ENCODE measurements at places on chromosomes 3 and 15.

DNA sequence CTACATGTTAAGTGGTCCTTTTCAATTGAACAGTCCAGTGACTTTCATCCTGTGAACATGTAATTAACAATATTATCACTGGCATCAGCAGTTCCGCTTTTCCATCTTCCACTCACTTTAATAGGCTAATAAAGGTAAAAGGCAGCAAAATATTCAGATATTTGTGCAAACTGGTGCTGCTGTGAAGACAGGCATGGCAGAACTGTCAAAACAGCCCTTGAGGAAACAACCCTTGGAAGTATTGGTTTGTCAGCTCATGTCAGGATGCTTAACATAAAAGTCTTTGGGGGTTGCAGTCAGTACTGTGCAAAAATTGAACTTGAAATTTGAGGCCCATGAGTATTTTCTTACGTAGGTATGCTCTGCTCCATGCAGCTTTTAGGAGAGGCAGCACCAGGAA is 72.0 kb upstream of the CMTM7 start:
- DNase-seq: no peak

GRCh38 chr3:89104499-89104898 is 2.9 kb upstream of the EPHA3 start:
- no peak for DNase-seq

- no peak for DNase-seq
These were observed 95.6 kb downstream of the FBLN2 start for GRCh38 chr3:13644341-13645117.

DNA sequence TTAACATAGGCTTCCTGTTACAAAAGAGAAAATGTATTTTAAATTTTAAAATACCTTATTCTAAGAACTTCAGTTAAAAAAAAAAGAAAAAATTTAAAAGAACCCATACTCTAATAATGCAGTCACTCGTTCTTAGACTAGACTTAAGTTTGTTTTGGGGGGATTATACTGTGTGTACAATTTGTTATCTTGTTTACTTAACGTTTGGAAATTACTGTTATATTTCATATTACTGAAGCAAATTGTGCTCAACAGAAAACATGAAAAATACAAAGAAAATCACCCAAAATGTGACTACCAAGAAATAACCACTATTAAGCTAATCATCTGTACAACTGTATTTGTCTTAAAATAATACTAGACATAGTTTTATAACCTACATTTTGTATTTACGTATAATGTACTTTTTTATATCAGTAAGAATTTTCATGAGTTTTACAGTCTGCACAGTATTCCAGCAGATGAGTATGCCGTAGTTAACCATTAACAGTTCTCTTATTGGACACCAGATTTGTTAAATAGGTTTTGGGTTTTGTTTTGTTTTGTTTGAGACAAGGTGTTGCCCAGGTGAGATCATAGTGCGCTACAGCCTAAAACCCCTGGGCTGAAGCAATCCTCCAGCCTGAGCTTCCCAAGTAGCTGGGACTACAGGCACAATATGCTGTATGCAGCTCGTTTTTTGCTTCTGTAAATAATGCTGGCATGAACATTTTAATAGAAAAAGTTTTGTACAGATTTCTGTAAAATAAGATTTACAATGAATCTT is 88.8 kb upstream of the CHD2 start:
- no peak for DNase-seq

- no peak for DNase-seq
These were observed 191.5 kb upstream of the DPH6 start for GRCh38 chr15:35737441-35737840.

GRCh38 chr3:100003609-100004503 is 110.4 kb downstream of the FILIP1L start:
- DNase-seq: no peak
